ENCODE measurements at places on chromosomes 7 and 10.

- no peak for DNase-seq
Observed at GRCh38 chr7:2169923-2170575, 62.7 kb downstream of the MAD1L1 start.

DNA sequence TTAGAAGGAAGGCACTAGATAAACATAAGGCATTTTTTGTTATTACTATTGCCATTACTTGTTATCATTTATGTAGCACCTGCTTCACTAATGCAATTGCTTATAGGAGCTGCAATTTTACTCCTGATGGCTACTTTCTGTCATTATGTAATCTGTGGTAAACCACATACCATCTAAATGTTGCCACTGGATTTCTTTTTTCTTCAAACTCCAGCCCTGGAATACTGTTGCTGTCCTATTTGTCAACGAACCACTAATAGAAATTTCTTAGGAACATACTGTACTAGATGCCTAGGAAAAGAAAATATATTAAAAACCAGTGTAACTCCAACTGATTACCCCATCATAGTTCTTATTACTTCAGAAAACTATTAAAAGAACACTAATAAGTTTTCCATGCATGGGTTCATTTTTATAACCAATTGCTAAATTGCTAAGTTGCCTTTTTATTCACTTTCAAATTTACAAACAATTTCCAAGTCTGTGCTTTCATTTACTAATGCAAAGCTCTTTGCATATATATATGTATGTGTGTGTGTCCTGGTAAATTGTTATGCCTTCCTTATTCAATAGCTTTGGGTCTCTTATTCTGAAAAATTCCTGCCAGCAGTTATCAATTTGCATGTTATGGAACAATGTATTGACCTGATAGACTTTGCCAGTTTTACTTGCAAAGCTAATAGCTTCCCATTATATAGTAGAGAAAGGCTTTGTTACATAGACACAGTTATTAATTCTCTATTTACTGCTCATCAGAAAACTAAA is 287.4 kb downstream of the EXOC4 start:
- no peak for DNase-seq

GRCh38 chr7:42939457-42940240 is 7.5 kb downstream of the MRPL32 start:
- no peak for DNase-seq

- no peak for DNase-seq
Observed at GRCh38 chr7:155874411-155874810, 62.1 kb upstream of the SHH start.

DNA sequence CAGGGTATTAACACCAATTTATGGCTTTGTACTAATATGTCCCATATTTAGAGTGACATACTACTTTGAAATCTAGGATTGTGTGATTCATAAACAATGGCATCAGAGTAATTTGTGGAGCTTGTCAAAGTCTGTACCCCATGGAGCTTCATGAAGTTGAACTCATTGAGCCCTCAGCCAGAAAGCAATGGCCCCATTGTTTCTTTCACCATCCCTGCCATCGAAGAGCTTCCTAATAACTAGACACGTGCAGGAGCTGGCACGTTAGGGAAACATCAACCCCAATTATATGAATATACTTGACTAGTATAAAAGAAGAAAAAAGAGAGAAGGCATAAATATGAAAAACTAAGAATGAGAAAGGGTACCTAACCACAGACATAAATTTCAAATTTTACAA is 206.6 kb downstream of the CXCL12 start:
- no peak for DNase-seq

- DNase-seq, result no peak
Observed at GRCh38 chr7:107900496-107901015, 9.6 kb downstream of the DLD start.

DNA sequence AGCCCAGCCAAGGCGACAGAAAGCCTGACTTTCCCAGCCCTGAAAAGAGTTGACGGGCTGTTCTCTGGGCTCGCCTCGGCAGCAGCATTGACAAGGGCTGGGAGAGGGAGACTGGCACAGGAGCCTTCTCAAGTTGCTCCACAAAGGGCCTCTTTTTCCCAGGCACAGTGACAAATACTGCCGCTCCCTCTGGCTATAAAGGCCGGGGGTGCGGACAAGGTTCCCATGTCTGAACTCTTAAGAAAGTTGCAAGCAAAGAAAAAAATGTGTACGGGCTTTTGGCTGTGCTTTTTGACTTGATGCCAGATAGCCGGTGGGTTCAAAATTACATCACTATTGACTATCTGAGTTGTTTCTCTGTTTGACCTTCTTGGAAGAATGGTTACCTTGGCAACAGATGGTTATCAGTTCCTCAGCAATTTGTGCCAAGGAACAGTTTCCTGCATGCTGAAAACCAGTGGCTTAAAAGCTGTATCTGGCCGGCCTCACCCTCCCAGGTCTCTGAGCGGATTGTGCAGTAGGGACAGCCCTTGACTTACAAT is 115.9 kb upstream of the EEPD1 start:
- no peak for DNase-seq

GRCh38 chr10:87837445-87837844 is 19.4 kb upstream of the ATAD1 start:
- DNase-seq, result no peak

GRCh38 chr10:73910401-73910763 is 550 bp upstream of the PLAU start:
- no peak for DNase-seq

DNA sequence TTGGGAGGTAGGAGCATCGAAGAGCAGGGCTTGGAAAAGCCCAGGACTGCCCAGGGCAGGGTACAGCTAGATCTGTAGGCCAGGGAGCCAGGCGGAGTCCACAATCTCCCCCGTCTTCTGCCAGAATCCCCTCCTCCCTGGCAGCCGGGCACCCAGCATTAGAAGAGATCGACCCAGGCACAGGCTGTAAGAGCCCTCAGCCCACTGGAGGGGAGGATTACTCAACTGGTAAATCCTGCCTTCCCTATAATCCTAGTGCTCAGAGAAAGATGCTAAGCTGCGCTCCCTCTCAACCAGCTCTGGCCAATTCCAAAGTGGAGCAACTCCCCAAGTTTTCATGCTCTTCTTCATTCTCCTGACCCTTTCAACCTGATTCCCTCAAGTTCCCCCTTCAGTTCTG is 3.2 kb downstream of the SPOCK2 start:
- DNase-seq, result no peak

- no peak for DNase-seq
Observed at GRCh38 chr7:19143881-19144574, 1.2 kb downstream of the FERD3L start.

DNA sequence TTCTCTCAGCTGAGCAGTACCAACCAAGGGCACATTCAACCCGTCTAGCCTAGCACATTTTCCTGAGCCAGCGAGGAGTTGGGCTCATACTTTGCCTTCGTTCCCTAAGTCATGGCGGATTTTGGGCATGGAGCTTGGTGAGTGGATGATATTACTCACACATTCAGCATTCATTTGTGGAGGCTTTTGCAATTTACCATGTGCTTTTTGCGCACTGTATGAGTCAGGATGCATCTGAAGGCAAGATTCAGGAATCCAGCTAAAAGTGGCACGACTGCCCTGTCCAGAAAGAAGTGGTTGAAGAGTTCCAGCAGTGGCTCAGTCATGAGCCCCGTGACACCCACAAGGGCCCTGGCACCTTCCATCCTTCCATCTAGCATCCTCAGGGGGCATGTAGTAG is 24.2 kb upstream of the MGMT start:
- no peak for DNase-seq

GRCh38 chr7:22429386-22429785 is 70.6 kb downstream of the STEAP1B start:
- DNase-seq, result no peak

DNA sequence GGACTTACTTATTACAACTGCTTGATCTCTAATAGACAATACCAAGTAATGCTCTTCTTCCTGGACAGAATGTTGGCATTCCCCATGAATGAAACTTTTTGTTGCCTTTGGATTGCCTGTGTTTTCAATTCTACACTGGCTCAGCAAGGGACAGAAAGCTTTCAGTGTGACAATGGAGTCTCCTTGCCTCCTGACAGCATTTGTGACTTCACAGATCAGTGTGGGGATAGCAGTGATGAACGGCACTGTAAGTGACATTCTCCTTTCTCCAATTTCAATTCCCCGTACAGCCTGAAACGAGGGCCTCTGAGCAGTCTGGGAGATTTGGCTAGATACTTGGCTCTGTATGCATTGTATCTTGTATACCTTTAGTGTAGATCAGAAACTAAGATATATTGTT is 290 bp downstream of the MALRD1 start:
- no peak for DNase-seq

- no peak for DNase-seq
Observed at GRCh38 chr7:148587076-148587475, 3.5 kb upstream of the C7orf33 start.

GRCh38 chr7:99140813-99141212 is 3.1 kb downstream of the SMURF1 start:
- DNase-seq, result no peak

GRCh38 chr7:150961510-150962289 is 16.4 kb downstream of the KCNH2 start:
- DNase-seq, result no peak

DNA sequence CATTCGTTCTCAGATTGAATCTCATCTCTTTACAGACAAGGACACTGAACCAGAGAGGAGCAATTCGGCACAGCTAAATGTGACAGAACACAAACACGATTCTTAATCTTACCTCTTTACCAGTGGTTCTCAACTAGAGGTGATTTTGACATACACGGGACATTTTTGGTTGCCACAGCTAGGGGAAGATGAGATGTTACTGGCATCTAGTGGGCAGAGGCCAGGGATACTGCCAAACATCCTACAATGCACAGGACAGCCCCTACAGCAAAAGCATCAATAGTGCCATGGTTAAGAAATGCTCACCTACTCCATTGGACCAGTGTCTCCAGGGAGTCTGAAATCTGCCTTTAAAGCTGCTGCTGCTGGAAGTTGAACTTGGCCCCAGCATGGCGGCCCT is 27.3 kb downstream of the PDE1C start:
- no peak for DNase-seq

GRCh38 chr7:38607466-38607865 is 23.7 kb downstream of the AMPH start:
- DNase-seq, result no peak

GRCh38 chr7:158024351-158024715 is 563.3 kb downstream of the PTPRN2 start:
- no peak for DNase-seq

- DNase-seq, result no peak
Observed at GRCh38 chr7:112546723-112547513, 66.1 kb downstream of the LSMEM1 start.

- no peak for DNase-seq
Observed at GRCh38 chr10:21464134-21464533, 61.3 kb downstream of the SKIDA1 start.

DNA sequence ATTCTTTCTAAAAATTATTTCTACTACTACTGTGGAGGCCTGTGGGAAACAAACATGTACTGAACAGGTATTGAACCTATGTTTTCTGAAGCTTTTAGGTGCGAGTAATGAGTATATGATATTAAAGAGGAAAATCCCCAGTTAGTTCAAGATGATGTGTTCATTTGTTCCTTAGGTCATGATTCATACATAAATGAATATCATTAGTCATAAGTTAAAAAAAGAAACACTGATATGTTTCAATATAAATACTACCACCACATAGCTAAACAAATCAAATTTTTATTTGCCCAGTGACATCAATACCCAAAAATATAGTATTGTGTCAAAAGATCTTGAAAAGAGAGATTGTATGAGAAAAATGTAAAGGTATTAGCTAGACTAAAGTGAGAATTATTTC is 210.7 kb upstream of the GNAI1 start:
- DNase-seq, result no peak

GRCh38 chr7:144649120-144649519 is 186.7 kb downstream of the TPK1 start:
- DNase-seq, result no peak

DNA sequence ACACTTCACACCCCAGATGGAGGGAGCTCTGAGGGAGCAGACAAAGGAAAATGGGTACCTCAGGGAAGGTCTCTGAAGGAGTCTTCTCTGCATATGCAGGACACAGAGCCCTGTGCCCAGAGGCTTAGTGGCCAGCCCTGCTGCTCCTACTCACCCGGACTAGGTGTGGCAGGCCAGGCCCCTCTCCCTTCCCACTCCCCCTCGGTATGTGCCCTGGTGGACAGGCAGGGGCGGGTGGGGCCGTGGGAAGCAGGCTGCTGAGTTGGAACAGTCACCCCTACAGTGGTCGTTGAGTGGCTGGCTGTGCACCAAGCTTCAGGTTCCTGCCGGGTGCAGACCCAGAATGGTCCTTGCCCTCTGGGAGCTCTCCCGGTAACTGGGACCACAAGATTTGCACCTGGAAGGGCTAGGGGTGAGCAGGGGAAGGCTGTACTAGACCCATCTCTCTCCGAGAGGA is 68.6 kb downstream of the ZMIZ1 start:
- DNase-seq, result no peak

DNA sequence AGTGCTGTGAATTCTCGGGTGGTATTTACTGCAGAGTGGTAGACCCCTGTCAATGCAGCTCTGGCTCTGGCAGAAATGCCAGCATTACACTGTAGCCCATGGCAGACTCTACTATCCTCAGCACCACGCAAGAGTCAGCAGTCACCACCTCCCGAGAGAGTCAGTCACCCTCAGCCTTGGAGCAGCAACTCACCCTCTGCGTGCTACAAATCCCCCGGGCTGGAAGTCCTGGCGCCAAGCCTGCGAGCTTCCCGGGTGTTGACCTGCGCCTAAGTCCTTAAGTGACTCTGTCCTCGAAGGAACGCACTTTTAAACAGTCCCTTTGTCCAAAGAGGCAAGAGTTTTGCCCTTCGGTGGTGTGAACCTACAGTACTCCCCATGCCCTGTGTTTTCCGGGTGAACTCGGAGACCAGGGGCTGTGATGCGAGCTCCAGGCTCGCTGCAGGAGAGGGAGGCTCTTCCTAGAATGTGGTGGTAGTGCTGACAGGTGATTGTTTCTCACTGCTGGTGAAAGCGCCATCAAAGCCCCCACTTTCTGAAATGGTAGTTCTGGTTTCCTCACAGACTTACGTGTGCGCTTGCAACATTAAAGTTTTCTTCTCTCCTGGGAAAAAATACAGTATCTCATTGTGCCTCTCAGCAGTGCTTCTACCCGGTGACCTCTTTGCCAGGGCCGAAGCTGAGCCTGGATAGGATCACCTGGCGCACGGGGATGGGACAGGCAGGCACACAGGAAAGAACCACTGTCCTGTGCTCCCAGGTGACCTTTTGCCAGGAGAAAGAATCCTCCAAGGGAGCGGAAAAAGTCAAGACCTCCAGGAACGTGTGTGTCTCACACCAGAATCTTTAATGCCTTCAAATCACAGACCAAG is 33.1 kb upstream of the MBL2 start:
- no peak for DNase-seq

Data from activated gamma-delta T cell treated with anti-CD3 and anti-CD28 coated beads, Interleukin-2, amount 50 U/mL, for 16 hours (primary cell).